Neural progenitor cell (in vitro differentiated cells): ENCODE measurements at places on chromosomes 2 and 18. TPM values are rescaled to one million over a fixed set of nuclear protein-coding genes. Genes with fewer than 3 reads are reported as not detected.

GRCh38 chr2:106363791-106364190 is 104.4 kb downstream of the RGPD3 start:
- H3K4me3 ChIP-seq, result no peak overlapping the region
- no peaks in the 10 kb centered on the region for H3K27me3 ChIP-seq
- H3K27ac ChIP-seq, result no peak overlapping the region
- no peak for DNase-seq
- no peaks in the 10 kb centered on the region for H3K36me3 ChIP-seq
- no peaks in the 10 kb centered on the region for H3K4me1 ChIP-seq

DNA sequence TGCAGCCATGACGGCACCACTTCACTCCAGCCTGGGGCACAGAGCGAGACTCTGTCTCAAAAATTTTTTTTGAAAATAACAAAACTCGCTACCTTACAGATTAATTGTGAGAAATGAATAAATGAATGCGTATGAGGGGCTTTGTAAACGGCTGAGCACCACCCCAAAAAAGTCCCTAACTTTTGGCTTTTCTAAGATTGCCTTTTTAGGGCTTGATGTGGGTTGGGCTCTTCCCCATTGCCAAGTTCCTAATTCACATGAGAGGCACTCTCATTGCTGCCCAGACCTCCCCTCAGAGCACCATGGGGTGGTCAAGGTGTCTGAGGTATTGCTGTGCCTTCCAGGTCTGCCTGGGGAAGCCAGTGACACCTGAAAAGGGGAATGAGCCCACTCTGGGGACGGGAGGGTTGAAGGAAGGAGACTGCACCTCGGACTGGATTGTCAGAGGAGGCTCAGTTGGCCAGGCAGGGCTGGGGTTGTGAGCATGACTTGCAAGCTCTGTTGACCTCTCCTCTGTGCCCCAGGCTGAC is 186.4 kb downstream of the PRKCE start:
- peaks cover 38% of the 10 kb centered on the region for H3K4me1 ChIP-seq
- no peak for DNase-seq
- H3K4me3 ChIP-seq, result no peak overlapping the region

GRCh38 chr2:210003359-210003758 is 921 bp downstream of the RPE start:
- no peak for DNase-seq
- H3K4me3 ChIP-seq, result peak overlapping the region; percentile 79
- H3K4me1 ChIP-seq, result peaks cover 14% of the 10 kb centered on the region
- no peaks in the 10 kb centered on the region for H3K36me3 ChIP-seq

- H3K27ac ChIP-seq, result no peak overlapping the region
- H3K4me3 ChIP-seq, result peak overlapping the region; percentile 58
- H3K4me1 ChIP-seq, result no peaks in the 10 kb centered on the region
- H3K27me3 ChIP-seq, result peaks cover 11% of the 10 kb centered on the region
- DNase-seq, result no peak
- no peaks in the 10 kb centered on the region for H3K36me3 ChIP-seq
Measured at GRCh38 chr2:74957886-74958273, 563 bp upstream of the POLE4 start.

GRCh38 chr18:59640721-59641120 is 56.5 kb downstream of the CCBE1 start:
- H3K4me1 ChIP-seq, result peaks cover 40% of the 10 kb centered on the region
- no peak overlapping the region for H3K4me3 ChIP-seq
- H3K36me3 ChIP-seq, result no peaks in the 10 kb centered on the region
- no peaks in the 10 kb centered on the region for H3K27me3 ChIP-seq
- no peak overlapping the region for H3K27ac ChIP-seq
- DNase-seq, result no peak

GRCh38 chr18:30985753-30986152 is 56.8 kb downstream of the DSC3 start:
- no peaks in the 10 kb centered on the region for H3K36me3 ChIP-seq
- no peak overlapping the region for H3K4me3 ChIP-seq
- no peak overlapping the region for H3K27ac ChIP-seq

The SERPINB10 gene
- total RNA-seq, result not detected in 2 replicates

The CFLAR gene
- 10.9 and 11.4 TPM in 2 replicates for total RNA-seq

- H3K27ac ChIP-seq, result no peak overlapping the region
- H3K36me3 ChIP-seq, result no peaks in the 10 kb centered on the region
- H3K27me3 ChIP-seq, result no peaks in the 10 kb centered on the region
- no peak for DNase-seq
- H3K4me3 ChIP-seq, result no peak overlapping the region
Measured at GRCh38 chr18:77187189-77187588, 54.6 kb upstream of the MBP start.

The ANTXR1 gene
- 6.5 and 6.7 TPM in 2 replicates for total RNA-seq

DNA sequence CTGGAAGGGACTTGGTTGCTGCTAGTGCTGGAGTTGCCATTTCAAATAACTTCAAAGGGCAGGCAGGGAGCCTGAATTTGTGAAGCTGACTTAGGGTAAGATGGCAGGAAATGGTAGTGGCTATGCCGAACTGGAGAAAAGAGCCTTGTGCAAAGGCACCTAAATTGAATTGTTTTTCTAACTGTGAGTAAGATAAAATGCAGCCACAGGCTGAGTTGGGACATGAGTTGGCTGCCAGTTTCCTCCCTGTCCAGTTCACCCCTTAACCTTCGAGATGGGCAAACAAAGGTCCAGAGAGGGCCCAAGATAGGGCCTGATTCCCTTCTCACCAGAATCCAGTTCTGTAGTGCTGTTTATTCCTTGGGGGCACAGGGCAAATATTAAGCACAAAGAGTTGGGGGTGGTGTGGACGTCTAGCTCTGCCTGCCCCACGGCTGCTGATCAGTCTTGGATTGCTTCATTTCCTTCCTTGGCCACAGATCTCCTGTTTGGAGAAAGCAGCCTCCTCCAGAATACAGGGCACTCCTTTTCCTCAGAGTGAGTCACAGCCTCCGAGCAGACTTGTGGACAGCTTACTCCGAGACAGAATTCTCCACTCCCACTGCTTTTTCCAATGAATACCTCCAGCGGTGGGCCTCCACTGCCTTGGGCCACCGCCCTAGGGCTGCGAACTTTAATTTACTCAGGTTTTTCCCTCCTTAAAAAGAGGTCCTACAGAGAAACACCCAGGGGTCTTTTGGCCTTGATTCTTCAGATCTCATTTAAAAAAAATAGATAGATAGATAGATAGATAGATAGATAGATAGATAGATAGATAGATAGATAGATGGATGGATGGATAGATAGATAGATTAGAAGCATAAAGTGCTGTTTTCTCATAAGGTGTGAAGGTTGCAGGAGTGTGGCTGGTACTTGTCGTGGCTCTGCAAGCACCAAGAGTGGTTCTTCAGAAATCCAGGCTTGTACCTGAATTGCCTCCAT is 18.4 kb upstream of the SLC20A1 start:
- H3K4me1 ChIP-seq, result peaks cover 24% of the 10 kb centered on the region
- no peaks in the 10 kb centered on the region for H3K36me3 ChIP-seq
- no peaks in the 10 kb centered on the region for H3K27me3 ChIP-seq
- H3K4me3 ChIP-seq, result no peak overlapping the region
- DNase-seq, result no peak
- H3K27ac ChIP-seq, result no peak overlapping the region

DNA sequence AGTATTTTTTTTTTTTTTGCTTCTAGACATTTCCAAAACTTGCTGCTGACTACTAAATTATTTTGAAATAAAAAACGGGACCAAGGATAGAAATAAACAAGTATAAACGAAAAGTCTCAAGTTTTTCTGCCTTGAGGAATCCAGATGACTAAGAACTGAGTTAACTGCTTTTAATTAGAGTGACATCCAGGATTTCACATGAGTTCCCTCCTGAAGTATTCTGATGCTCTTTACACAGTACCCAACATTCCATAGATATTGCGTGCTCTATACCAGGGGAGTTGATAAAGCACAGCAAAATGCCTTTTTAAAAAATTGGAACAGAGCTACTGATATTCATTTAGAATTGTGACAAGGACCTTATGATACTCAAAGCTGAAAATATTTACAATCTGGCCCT is 618.0 kb downstream of the CCDC85A start:
- H3K27me3 ChIP-seq, result no peaks in the 10 kb centered on the region
- H3K4me3 ChIP-seq, result no peak overlapping the region
- no peaks in the 10 kb centered on the region for H3K36me3 ChIP-seq
- H3K27ac ChIP-seq, result no peak overlapping the region

- no peak overlapping the region for H3K27ac ChIP-seq
- no peaks in the 10 kb centered on the region for H3K4me1 ChIP-seq
- DNase-seq, result no peak
- H3K27me3 ChIP-seq, result no peaks in the 10 kb centered on the region
Measured at GRCh38 chr2:59066787-59067399, 825.8 kb upstream of the FANCL start.

DNA sequence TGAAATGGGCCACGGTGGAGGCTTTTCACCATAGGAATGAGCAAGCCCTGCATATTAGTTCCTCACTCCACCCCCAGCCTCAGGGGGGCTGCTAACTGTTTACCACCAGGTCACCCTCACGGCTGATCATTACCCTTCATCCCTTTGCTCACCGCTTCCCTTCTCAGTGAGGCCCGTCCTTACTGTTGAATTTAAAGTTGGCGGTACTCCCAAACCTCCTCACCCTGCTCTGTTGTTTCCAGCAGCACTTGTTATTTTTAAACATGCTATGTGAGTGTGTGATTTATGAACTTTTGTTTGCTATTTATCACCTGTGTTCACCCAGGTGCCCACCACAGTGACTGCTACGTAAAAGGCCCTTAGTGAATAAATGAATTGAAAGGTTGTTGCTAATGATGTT is 243.6 kb downstream of the ZNF407 start:
- no peaks in the 10 kb centered on the region for H3K27me3 ChIP-seq
- no peaks in the 10 kb centered on the region for H3K36me3 ChIP-seq
- no peak for DNase-seq
- H3K27ac ChIP-seq, result no peak overlapping the region
- H3K4me1 ChIP-seq, result peaks cover 5% of the 10 kb centered on the region

DNA sequence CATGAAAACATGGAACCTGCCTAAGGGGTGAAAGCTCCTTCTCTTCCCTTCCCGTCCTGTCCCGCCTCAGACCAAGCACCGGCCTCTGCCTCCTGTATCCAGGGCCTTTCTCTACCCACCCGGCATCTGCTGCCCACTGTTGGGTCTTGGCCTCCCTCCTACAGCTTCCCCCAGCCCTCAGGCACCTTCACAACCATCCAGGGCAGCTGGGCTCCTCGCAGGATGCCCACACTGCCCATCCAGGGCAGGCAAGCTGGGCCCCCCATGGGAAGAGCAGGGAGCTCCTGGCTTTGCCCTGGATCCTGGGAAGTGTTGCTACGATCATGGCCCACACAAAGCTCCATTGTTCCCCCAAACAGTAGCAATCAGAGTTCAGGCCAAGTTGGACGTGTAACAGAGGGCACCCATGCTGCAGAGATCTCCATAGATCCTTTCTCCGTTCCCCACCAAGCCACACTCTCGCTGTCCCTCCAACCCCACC is 206.6 kb downstream of the NDUFA10 start:
- H3K27me3 ChIP-seq, result no peaks in the 10 kb centered on the region
- no peak overlapping the region for H3K4me3 ChIP-seq
- no peaks in the 10 kb centered on the region for H3K36me3 ChIP-seq

The C2orf80 gene
- total RNA-seq, result 0.81 TPM in 1 of 2 replicates, not detected in the other

DNA sequence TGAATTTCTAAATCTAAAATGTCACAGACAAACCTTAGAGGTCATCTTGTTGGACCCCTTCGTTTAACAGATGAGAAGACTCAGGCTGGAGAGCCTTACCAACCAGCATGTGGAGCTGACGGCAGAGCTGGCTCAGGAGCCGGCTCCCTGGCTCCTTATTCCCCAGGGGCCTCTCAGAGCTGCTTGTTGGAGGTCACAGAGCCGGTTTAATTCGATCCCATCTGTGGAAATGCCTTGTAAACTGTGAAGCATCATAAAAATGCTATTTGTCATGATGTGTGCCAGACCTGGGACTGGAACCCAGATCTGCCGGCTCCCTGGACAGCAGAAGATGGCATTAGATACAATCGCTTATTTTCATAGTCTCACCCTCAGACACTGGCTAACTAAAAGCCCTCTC is 8.2 kb upstream of the CIB4 start:
- no peaks in the 10 kb centered on the region for H3K36me3 ChIP-seq
- H3K4me3 ChIP-seq, result no peak overlapping the region
- H3K4me1 ChIP-seq, result peaks cover 31% of the 10 kb centered on the region
- no peak for DNase-seq

DNA sequence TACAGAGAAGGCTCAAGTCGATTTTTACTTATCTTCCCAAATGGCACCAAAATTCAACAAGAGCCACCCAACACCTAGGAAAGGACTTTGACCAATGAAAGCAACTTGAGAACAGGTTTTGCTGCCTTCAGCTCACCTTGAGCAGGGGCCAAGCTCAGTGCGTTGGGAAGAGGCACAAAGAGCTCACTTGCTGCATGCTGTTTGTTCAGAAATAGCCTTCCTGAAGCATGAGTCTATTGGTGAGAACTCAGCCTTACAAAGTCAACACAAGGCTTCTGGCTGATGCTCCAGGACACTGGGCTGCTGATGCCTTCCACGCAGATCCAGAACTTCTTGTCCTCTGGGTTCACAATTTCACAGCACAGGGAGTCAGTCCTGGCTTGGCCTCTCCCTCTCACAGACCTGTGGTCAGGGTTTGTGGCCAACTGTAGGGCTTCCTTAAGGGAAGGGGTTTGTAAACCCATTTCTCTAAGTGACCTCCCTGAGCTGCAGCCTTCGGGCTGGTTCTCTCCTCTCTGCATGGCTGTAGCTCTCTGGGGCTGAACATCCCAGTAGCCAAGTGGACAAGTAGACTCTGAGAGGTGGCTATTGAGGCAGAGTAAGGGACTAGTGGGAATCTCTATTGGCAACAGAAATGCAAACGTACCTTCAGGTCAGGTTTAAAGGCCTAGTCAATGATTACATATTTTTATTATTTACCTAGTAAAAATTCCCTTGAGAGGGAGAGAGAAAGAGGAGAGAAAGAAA is 124.7 kb upstream of the GATA6 start:
- H3K4me1 ChIP-seq, result peaks cover 24% of the 10 kb centered on the region
- H3K4me3 ChIP-seq, result no peak overlapping the region
- DNase-seq, result no peak
- H3K36me3 ChIP-seq, result no peaks in the 10 kb centered on the region
- H3K27me3 ChIP-seq, result no peaks in the 10 kb centered on the region

GRCh38 chr2:111903930-111904439 is 5.6 kb downstream of the MERTK start:
- no peaks in the 10 kb centered on the region for H3K36me3 ChIP-seq
- peaks cover 51% of the 10 kb centered on the region for H3K4me1 ChIP-seq
- peak; percentile 40 for DNase-seq
- H3K27ac ChIP-seq, result no peak overlapping the region

DNA sequence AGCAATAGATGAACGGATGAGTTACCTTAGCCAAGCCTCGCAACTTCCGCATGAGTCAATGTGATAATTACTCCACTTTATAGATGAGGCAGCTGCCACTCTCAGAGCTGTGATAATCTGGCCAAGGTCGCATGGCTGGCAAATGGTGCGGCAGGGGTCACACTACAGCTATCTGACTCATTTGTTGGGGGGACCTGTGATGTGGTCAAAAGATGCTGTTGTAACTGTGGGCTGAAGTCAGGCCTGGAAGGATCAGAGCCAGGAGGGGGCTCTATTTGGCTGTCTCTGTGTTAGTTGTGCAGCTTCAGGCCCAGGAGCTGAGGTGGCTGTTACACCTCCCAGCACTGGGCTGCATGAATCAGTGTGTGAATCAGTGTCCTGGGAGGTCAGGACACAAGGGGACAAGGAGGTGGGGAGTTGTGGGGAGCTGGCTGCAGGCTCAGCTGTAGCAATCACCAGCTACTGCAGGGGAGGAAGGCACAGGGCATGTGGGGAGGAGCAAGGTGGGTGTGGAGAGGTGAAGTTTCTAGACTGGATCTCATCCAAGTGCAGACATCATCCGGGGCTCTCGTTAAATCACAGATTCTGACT is 33.1 kb downstream of the NGEF start:
- no peaks in the 10 kb centered on the region for H3K27me3 ChIP-seq
- no peaks in the 10 kb centered on the region for H3K36me3 ChIP-seq
- DNase-seq, result no peak
- H3K4me3 ChIP-seq, result no peak overlapping the region
- no peak overlapping the region for H3K27ac ChIP-seq

The SLC40A1 gene
- 0.03 TPM in 1 of 2 replicates, not detected in the other for total RNA-seq

The NFU1 gene
- 48.1 and 74.3 TPM in 2 replicates for total RNA-seq

The GKN2 gene
- not detected in 2 replicates for total RNA-seq
